ENCODE measurements at places on chromosomes 1 and 21.

GRCh38 chr21:31553926-31554325 is 105.6 kb upstream of the SOD1 start:
- no peak for DNase-seq

DNA sequence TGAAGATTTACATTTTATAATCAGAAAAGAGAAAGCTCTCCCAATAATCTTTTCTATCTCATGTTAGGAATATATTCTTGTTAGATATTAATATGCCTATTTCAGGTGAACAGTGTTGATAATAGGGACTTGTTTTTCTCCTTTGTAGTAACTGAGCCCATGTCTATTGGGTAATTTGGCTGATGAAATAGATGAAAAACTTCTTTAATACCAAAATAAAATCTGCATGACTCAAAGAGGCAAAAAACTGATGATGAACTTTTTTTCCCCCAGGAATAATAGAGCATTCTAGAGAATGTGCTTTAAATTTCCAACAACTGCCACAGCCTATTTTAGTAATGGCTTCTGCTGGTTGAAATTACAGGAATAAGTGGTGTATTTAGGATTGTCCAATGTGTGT is 178.9 kb upstream of the GREM2 start:
- DNase-seq = no peak

GRCh38 chr1:205441716-205442050 is 14.2 kb downstream of the BLACAT1 start:
- DNase-seq = no peak

GRCh38 chr1:1536019-1536937 is 4.1 kb downstream of the TMEM240 start:
- DNase-seq = no peak

DNA sequence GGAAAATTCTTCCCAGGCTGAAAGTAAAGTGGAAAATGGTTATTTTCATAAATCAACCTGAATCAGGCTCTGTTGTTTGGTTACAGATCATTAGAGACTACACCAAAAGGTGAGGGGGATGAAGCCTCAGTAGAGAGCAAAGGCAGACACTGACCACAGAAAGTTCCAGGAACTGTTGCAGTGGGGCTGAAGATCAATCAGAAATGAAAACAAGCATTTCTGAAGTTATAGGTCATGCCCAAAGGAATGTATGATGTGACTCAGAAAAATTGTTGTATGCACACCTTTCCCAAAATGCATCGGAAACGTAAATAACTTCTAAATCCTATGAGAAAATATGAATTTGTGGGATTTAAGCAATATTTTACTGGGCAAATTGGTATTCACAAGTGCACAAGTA is 63.3 kb downstream of the FYB2 start:
- DNase-seq = no peak

DNA sequence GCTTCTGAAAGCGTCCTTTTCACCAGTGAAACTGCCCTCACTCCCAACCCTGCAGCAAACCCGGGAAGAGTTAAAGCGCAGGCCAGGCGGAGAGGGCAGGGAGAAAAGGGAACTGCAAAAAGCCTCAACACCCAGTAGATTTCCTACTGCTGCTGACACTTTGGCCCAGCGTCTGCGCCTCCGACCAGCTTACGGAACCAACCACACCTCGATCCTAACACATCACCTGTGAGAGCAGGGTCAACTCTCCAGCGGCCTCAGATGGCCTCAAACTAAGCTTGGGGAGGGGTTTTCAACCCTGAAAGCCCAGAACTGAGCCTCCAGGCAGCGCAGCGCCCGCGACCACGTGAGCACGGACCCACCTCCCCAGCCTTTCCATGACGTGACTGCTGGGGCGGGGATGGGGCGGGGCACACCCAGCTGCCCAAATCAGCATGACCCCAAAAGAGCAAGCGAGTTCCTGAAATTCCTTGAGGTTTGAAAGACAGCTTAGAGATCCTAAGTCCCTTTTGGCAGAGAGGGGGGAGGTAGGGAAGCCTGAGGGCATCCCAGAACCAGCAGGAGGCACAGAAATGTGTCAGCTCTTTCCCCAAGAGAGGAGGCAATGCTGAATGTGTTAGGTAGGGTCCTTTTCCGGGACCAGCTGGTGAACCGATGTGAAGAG is 59.1 kb downstream of the ITPKB start:
- no peak for DNase-seq

- no peak for DNase-seq
Observed at GRCh38 chr21:45421071-45421845, 16.3 kb downstream of the COL18A1 start.

DNA sequence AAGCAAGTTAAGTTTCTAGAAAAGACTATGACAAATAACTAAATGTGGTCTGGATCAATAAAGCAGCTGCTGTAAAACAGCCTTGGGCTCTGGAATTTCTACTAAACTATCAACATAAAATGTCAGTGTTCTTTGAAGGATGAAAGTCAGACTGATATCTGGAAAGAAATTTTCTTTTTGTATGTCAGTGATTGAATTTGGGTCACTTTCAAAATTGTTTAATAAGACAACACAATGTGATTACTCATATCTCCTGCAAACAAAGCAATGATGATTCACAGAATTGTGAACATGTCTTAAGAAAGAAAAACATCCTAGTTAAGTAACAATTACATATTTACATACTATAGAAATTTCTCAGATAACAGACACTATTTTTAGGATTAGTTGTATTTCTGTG is 826.4 kb downstream of the PLA2G4A start:
- no peak for DNase-seq

- DNase-seq = no peak
Observed at GRCh38 chr1:39332291-39332690, 127.8 kb downstream of the MACF1 start.

DNA sequence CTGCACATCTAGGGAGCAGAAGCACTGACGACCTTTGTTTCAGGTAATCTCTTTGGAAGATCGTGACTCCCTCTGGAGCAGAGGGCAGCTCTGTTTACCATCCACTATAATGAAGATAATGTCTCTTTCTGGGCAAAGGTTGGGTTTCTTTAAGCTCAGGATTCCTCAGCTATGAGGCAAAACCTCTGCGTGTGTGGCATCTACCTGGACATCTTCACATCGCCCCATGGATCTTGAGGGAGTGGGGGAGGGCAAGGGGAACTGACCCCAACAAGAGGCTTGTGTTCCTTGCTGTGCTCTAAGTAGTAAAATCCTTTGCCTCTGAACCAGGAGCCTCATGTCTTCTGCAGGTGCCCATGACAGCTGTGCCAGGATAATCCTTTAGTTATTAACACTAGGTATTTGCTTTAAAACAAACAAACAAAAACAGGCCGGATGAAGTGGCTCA is 19.6 kb downstream of the SPATA45 start:
- DNase-seq = no peak

DNA sequence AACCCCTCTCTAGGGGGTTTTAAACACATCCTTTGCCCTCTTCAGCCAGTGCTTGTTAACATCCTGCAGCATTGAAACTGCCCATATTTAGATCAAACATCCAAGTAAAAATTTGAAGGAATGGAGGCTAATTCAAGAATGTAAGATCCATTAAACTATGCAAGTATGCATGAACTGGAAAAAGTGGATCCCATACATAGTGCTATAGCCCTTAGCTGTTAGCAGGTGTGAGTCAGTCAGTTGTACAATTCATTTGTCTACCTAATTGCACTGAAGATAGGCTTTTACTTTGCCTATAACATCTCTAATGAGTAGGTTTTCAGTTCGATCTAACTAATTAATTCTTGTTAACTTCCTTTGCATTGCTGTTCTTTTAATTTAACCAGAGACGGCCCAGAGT is 270.9 kb downstream of the LMO4 start:
- no peak for DNase-seq

GRCh38 chr1:117161887-117162286 is 40.3 kb upstream of the TRIM45 start:
- DNase-seq = no peak

DNA sequence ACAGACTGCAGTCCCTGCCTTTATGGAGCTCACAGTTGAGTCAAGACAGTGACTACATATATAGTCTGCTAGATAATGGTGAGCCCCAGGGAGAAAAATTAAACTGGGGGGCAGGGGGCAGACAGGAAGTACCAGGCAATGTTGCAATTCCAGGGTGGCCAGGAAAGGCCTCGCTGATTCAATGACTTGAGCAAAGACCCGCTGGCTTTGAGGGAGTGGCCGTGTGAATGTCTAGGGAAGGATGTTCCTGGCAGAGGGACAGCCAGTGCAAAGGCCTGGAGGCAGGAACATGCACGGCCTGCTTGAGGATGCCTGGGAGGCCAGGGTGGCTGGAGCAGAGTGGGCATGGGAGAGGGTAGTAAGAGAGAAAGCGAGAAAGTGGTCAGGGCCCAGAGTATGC is 23.0 kb upstream of the EPHA8 start:
- DNase-seq = no peak

GRCh38 chr1:88001460-88001859 is 672.8 kb downstream of the LMO4 start:
- DNase-seq = no peak

DNA sequence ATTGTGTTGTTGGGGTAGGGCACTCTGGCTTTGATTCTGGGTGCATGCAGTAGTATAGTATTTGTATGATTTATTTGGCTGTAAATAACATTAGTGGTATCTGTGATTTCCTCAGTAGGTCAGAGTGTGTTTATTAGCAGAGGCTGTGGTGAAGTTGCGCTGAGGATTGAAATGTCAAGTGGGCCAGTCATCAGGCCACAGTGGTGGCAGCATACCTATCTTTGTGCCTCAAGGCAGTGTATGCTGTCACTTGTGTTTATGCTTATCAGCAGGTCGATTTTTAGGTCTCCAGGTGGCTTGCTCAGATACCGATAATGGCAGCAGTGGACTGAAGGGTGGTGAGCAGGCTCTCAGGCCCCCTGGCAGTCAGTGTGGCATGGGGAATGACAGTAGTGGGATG is 11.3 kb downstream of the LY9 start:
- DNase-seq = no peak

DNA sequence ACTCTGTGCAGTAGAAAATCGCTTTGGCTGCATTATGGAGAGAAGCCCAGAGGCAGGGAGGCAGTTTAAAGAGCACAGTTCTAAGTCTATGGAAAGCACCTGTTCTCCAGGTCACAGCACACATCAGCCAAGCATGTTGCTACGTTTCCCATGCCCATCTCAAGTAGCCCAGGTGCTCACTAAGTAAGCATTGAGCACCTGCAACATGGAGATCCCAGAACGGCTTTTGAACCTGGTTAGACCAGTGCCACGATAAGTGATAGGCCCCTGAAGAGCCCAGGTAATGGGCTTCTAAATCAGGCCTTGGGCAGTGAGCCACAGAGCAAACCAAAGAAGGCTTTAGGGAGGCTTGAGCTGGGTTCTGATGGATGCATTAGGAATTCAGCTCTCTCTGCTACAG is 186.2 kb downstream of the C1orf94 start:
- DNase-seq = no peak

DNA sequence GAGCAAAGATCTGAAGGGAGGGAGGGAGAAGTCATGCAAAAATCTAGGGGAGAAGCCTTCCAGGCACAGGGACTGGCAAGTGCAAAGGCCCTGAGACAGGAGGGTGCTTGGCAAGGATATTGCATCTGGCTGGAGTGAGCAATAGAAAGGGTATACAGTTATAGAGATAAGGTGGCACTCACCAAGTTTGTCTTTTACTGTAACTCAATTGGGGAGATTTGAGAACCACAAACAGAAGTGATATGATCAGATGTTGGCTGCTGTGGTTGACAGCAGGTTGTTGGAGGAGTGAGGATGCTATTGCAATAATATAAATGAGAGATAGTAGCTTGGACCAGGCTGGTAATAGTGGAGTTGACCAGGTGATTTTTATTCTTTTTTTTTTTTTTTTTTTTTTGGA is 25.6 kb downstream of the MCOLN3 start:
- no peak for DNase-seq

- DNase-seq = no peak
Observed at GRCh38 chr1:25615172-25615541, 1.4 kb upstream of the MAN1C1 start.

DNA sequence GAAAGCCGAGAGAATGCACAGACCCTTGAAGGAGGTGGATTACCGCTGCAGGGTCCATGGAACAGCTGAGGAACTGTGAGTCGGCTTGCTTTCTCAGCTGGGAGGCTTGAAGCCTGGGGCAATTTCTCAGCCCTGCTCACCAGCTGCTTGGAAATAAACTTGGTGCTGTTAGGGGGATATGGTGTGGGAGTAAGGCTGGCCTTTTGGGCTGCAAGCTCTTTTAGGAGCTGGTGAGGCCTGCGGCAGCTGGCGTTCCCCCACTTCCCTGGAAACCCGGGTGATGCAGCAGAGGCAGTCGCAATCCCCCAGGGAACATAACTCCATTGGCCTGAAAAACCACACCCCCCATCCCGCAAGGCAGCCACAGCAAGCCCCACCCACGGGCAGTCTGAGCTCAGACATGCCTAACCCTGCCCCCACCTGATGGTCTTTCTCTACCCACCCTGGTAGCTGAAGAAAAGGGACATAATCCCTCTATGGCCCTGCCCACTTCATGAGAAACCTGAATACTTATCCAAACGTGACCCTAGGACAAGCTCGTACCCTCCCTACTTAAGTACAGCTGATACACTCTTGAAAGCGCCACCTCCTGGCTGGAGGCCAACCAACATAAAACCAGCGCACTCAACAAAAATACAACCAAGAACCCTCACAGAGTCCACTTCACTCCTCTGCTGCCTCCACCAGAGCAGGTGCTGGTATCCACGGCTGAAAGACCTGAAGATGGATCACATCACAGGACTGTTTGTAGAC is 1995.8 kb downstream of the NCAM2 start:
- no peak for DNase-seq

- no peak for DNase-seq
Observed at GRCh38 chr1:205435578-205436573, 14.0 kb upstream of the LEMD1 start.

- DNase-seq = no peak
Observed at GRCh38 chr1:178875936-178876335, 5.1 kb upstream of the ANGPTL1 start.

DNA sequence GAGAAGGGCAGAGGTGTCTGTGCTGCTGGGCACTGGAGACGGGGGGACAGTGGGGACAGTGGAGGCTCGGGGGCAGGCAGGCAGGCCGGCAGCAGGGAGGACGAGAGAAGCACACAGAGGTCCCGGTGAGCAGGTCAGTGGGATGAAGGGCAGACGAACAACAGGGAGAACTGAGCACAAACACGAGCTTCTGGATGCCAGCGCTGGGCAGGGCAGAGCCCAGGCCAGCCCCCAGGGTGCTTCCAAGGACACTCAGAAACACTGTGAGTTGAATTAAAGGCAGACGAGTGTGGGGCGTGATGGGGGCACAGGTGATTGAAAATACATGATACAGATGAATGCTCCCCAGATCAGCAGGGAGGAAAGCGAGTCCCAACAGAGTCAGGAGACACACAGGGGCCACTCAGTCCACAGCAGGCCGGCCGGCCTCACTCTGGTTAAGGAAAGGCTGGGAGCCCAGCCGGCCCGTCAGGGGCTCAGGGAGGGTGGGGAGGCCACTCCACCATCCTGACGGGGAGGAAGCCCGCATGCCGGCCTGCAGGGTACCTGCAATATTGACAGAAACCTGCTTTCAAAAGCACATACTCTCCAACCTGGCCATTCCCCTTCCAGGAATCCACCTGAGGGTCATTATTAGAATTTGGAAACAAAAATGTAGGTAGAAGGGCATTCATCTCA is 14.1 kb downstream of the SLC19A1 start:
- DNase-seq = no peak
